SW 1271 (cell line): ENCODE measurements at places on chromosomes 11 and 22.

GRCh38 chr11:133946541-133947318 is 10.0 kb downstream of the IGSF9B start:
- DNase-seq: no peak

GRCh38 chr11:93216511-93217101 is 18.8 kb upstream of the SLC36A4 start:
- no peak for DNase-seq

- DNase-seq: no peak
Observed at GRCh38 chr11:118186346-118187107, 10.1 kb upstream of the SCN2B start.

DNA sequence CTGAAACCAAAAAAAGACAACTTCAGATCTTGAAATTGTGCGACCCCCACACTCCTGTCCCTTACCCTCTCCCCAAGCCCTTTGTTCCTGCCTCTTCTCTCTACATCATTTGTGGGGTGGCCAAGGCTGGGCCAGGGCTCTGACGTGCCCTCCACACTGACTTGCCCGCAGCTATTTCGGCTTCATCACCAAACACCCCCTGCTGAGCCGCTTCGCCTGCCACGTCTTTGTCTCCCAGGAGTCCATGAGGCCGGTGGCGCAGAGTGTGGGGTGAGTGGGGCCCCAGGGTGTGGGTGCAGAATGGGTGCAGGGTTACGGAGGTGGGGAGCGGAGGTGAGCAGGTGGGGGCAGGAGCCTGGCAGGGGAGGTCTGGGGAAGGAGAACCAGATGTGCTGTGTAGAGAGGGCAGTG is 9.5 kb downstream of the MAPK8IP2 start:
- DNase-seq: no peak

GRCh38 chr11:61472868-61473267 is 35.7 kb upstream of the LRRC10B start:
- DNase-seq: no peak

DNA sequence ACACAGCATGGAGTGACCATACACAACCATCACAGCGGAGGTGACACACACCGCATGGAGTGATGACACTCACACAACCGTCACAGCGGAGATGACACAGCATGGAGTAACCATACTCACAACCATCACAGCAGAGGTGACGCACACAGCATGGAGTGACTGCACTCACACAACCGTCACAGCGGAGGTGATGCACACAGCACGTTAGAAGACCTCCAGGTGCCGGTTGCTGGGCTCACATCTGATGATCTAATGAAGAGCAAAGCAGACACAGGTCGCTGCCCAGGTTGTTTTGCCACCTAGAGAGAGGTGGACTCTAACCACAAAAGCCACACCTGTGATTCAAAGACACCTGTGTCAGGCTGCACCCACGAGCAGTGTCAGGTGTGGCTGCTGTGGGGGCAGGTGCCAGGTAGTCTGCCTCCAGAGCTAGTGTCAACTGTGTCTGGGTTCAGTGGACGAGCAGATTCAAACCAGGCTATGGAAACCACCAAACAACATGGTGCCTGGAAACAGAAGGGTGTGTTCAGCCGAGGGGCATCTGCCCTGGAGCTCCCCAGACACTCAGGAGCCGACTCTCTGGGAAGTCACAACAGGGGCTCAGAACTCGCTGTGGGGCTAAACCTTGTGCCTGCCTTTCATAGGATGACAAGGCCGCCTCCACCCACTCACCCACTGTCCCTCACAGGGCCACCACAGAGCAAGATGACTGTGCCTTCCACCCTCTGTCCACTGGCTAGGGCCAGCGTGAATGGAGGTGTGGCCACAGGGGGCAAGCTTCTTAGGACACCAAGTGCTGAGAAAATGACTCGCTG is 608.2 kb downstream of the TBC1D22A start:
- DNase-seq: no peak

DNA sequence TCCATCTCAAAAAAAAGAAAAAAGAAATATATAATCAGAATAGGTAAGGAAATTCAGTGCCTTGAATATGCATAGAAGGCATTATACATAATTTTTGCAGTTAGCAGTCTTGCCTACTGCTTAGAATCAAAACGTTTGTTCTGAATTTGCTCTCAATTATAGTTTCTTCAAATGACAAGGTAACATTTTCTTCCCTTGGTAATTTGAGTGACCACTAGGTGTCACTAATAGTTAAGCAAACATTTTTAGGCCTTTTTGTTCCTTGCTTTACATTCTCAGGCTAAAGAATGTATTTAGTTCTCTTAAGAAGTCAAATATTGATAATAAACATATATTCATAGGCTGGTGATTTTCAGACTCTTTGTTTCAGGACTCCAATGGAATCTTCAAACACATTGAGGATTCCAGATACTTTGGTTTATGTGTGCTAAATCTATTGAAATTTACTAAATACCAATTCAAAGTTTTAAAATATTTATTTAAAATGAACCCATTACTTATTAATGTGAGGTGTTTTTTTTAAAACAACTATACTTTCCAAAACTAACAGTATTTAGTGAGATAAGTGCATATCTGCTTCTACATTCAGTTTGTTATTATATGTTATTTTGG is 55.0 kb upstream of the DEPDC7 start:
- peak; percentile 49 for DNase-seq

GRCh38 chr11:75809991-75810390 is 5.0 kb upstream of the UVRAG start:
- no peak for DNase-seq

GRCh38 chr11:115409691-115410220 is 94.5 kb downstream of the CADM1 start:
- no peak for DNase-seq

- DNase-seq: no peak
Observed at GRCh38 chr11:69655479-69656428, 14.8 kb downstream of the CCND1 start.

GRCh38 chr11:100240025-100240539 is 447.0 kb upstream of the ARHGAP42 start:
- no peak for DNase-seq

GRCh38 chr11:57632116-57632515 is 17.6 kb downstream of the YPEL4 start:
- no peak for DNase-seq

DNA sequence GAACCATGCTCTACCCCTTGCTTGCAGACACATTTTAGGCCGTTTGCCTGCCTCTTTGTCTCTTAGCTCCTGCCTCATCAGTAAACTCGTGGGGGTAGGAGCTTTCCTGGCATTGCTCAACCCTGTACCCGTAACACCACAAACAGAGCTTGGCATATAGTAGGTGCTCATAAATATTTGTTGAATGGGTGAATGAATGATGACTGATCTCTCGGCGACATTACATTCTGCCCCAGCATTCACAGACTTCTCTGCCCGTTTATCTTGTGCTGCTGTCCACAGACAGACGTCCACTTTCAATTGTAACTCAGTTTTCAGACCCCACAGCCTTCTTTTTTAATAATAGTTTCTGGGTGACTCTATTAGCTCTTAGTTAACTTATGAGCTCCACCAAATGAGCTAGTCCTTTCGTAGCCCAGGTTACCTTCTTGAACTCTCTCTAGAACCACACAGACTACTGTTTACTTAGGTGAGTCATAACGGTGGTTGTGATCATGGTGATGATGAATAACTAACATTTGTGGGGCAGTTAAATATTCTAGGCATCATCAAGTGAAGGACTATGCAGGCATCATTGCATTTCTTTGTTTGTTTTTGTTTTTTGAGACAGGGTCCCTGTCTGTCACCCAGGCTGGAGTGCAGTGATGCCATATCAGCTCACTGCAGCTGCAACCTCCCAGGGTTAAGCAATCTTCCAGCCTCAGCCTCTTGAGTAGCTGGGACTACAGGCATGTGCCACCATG is 188.4 kb downstream of the ADAMTS15 start:
- DNase-seq: peak; percentile 37

- DNase-seq: no peak
Observed at GRCh38 chr11:117834068-117834810, 9.7 kb upstream of the FXYD2 start.

DNA sequence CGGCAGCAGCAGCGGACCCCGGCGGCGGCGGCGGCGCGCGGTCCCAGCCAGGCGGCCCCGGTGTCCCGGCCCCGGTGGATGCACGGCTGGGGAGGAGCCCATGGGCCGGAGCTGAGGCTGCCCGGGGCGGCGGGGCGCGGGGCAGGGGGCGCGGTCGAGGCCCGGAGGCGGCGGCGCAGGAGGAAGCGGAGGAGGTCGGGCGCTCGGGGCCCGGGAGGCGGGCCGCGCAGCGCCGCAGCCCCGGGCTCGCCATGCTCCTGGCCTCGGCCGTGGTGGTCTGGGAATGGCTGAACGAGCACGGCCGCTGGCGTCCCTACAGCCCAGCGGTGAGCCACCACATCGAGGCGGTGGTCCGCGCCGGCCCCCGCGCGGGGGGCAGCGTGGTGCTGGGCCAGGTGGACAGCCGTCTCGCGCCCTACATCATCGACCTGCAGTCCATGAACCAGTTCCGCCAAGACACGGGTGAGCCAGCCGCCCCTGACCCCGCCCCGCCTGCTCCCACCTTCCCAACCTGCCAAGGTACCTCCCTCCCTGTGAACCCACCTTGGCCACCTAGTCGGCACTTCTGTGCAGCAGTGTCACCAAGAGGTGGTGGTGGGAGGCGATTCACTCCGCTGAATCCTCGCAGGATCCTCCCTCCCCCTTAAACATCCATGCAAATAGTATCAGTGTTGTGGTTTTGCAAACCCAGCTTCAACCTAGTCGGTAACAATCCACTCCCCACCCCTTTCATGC is 580 bp downstream of the DTX4 start:
- no peak for DNase-seq

GRCh38 chr22:41664951-41665350 is 23.7 kb downstream of the SNU13 start:
- no peak for DNase-seq

DNA sequence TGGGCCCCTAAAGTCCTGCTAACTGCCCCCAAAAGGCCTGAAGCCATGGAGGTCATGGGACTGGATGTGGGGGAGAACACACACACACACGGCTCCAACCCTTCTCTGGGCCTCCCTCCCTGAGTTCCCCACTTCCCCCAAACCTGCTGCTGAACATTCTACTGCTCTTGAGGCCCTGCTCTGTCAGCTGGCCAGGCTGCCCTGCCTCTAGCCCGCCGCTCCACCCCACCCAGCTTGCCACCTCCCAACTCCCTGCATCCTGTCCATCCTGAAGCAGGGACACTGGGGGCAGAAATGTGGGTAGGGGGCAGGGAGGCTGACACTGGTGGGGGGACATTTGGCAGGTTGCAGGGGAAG is 1.0 kb downstream of the KCNJ4 start:
- DNase-seq: no peak

DNA sequence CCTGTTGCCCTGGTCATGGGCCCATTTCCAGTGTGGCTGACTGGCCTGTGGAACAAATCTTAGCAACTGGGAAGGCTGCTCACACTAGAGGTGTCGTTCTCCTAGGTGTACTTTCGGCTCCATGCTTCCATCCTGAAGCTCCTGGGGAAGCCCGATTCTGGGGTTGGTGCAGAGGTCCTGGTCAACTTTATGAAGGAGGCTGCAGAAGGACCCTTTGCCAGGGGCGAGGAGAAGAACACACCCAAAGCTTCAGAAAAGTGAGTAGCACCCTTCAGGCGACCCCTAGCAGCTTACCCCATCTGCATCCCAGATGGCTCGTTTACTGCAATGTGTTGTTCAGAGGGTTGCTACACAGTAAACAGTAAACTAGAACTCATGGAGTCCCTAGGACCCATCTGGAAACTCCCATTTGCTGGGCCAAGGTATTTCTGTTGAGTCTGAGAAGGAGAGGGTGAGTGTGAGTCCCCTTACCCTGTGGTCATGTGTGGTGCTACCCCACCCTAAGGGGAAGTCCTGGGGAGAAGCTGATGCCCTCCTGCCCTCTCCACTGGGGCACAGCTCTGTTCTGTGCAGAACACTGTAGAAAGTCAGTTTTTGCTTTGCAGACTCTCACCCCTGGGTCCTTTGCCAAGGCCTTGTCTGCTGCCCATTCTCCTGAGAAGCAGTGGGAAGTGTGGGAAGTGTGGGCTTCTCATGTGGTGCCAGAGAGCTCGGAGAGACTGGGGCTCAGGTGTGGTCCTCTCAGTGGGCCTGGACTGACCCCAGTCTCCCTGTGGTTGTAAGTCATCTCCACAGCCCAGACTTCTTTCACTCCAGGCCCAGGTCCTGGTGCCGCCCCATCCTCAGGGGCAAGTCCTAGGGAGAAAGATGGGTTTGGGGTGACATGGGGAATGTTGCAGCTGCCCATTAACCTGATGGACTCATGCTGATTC is 85.0 kb downstream of the CABIN1 start:
- no peak for DNase-seq

DNA sequence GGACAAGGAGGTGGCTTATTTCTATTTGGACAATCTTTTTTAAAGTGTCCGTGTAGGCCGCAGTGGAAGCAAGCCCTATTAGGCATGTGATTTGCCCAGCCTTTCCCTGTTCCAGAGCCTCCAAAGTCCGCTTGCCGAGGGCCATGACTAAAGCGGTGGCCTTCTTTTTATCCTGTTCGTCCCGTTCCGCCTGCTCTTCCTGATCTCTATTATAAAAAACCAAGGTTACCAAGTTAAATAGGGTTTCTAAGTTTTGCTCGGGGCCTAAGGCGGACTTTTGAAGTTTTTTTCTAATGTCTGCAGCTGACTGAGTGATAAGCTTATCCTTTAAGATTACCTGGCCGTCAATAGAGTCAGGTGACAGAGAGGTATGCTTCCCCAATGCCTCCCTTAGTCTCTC is 21.6 kb upstream of the MUC15 start:
- DNase-seq: no peak

- no peak for DNase-seq
Observed at GRCh38 chr11:111081021-111081511, 164.5 kb upstream of the POU2AF2 start.

DNA sequence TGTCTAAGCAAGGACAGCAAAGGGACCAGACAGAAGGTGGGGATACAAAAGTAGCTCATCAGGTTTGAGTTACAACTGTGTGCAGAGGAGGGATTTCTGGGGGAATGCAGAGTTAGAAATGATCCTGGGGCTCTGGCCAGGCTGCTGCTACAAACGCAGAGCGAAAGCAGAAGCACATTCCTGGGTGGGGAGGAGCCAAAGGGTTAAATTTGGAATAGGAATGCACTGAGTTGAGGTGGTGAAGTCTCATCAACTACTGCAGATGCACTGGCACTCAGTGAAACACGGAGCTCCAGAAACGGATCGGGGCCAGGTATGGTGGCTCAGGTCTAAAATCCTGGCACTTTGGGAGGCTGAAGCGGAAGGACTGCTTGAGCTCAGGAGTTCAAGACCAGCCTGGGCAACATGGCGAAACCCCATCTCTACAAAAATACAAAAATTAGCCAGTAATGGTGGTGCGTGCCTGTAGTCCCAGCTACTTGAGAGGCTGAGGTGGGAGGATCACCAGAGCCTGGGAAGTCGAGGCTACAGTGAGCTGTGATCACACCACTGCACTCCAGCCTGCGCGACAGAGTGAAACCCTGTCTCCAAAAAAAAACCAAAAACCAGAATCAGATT is 3.2 kb downstream of the CHKA start:
- DNase-seq: no peak

DNA sequence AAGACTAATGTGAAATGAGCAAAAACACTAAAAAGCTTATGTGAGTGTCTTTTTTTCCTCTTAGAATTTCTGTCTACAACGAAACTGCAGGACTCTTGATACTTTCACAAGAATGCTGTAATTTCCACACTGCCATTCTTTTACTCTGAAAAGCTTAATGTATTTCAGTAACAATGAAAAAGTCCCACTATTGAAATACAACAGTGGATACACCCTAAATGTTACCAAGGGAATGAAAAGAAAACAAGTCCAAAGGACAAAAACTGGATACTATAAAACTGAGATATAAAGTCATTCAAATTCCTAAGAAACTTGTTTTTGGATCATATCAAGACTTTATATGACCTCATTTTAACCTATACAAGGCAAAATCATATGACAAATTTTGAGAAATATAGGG is 77.4 kb downstream of the SOX6 start:
- DNase-seq: no peak

GRCh38 chr22:43828725-43828997 is 16.6 kb upstream of the EFCAB6 start:
- no peak for DNase-seq
